ENCODE measurements at places on chromosomes 4 and X.

- peak; percentile 44 for DNase-seq
Measured at GRCh38 chrX:20252381-20253231, 14.1 kb downstream of the RPS6KA3 start.

GRCh38 chr4:183249854-183250253 is 70.2 kb downstream of the CLDN22 start:
- peak; percentile 42 for DNase-seq

- DNase-seq, result no peak
Measured at GRCh38 chr4:39205000-39205399, 22.7 kb downstream of the WDR19 start.

GRCh38 chrX:107597791-107598190 is 30.5 kb upstream of the PRPS1 start:
- no peak for DNase-seq

DNA sequence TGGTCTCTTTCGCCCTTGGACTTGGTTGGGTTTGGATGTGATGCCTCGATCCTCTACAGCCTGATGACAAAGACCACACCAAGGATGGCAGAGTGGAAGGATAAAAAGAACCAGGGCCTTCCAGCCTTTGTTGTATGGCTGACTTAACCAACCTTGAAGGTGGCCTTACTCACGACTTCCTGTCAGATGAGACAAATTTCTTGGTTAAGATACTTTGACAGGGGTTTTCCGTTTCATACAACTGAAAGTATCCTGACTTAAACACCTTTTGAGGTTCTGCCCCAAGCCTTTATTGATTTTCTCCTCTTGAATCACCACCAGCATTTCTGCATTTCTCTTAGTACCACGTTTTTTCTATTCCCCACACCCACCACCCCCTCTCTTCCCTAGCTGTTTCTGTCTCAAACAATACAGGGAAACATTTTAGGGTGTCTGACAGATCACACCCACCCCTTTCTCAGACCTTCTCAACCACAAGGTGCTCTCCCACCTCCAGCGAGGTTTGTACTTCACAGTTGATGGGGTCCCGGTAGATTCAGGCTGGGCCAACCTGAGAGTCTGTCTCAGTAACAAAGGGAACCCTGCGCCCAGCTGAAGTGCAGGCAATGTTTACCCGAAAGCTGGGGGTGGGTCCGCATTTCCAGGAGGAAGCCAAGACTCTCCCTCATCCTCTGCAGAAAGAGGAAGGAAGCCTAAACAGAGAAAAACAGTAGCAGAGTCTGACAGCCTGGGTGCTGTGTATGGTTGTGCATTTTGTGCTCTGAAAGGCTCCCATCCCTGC is 5.0 kb upstream of the TSPAN5 start:
- peak; percentile 78 for DNase-seq

DNA sequence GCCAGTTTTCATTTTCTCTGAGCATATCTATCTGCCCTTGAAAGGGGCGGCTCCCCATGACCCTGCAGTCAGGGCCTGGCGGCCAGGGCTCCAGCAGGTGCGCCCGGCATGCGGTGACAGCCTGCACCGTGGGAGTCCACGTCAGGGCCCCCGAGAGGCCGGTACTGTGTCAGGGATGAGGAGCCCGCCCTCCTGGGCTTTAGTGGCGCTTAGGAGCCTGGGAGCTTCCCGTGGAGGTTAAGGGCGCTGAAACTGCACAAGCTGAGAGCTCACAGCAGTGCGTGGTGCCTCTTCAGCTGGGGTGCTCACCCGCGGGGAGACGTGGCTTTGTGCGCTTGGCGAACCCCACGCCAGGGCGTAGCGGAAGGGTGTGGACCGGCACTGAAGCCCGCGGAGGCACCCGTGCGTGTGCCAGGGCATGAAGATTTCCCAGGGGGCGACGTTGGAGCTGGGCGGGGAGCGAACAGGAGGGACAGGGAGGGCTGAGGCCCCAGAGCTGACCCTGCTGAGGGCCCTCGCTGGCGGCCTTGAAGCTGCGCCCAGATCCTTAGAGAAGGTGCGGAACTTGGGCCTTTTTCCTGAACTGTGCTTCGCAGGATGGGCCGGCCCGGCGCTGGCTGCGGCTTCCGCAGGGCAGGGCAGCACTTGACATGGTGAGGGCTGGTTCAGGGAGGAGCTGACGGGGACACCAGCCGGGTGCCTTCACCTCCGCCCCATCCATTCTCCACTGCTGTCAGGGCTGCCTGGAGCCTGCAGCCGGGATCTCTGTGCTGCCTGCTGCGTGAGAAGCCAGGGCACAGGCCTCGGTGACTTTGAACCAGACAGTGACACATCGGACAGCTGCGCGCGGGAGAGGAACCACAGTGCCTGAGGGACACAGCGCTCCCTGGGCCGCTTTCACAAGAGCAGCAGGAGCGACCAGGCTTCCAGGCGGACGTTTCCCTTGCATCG is 32.9 kb downstream of the HTT-AS start:
- DNase-seq, result peak; percentile 19

DNA sequence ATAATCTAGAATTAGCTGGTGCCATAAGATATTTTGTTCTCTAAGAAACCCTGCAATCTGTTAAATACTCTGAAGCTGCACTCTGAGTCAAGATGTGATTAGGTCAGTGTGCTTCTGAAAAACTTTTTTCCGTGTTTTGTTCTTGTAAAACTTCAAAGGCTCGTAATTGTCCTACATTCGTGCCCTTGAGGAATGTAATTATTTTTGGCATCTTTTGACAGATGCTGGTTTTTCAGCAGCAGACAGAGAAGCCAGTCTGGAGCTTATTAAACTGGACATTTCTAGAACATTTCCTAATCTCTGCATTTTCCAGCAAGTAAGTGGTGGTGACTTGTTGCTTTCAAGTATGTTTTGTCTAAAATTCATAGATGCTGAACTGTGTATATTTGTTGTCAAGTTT is 36.8 kb upstream of the TADA2B start:
- DNase-seq, result peak; percentile 37

DNA sequence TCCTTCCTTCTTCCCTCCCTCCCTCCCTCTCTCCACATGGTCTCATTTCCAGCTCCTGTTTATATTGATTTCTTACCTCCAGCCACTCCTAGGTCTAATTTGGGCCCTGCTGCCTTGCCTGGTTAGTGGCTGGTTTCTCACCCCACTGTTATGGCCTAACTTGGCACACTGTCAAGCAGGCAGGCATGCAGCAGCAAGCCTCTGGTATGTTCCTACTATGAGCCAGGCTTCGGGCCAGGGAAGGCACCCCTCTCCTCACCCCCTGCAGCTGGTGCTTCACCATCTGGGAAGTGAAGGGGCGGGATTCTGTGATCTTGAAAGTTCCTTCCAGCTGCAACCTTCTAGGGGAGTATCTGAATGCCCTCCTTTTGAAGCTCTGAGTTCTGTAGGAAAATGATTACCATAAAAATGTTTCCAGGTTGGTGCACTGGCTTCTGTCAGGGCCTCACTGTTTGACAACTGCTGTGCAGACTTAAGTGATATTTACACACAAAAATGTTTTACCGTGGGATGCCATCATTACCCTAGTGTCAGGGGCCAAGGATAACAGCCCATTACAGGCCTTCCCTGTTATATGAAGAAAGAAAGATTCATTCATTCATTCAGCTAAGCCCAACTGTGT is 10.1 kb upstream of the VMA21 start:
- no peak for DNase-seq

GRCh38 chr4:170591076-170591475 is 501.3 kb upstream of the AADAT start:
- DNase-seq, result no peak

GRCh38 chrX:11064851-11065600 is 46.1 kb upstream of the HCCS start:
- peak; percentile 80 for DNase-seq

GRCh38 chr4:57442831-57443291 is 332.7 kb upstream of the IGFBP7 start:
- peak; percentile 14 for DNase-seq

- no peak for DNase-seq
Measured at GRCh38 chr4:36328130-36328529, 46.7 kb downstream of the DTHD1 start.

GRCh38 chrX:74346088-74346487 is 42.1 kb downstream of the ZCCHC13 start:
- DNase-seq, result no peak

DNA sequence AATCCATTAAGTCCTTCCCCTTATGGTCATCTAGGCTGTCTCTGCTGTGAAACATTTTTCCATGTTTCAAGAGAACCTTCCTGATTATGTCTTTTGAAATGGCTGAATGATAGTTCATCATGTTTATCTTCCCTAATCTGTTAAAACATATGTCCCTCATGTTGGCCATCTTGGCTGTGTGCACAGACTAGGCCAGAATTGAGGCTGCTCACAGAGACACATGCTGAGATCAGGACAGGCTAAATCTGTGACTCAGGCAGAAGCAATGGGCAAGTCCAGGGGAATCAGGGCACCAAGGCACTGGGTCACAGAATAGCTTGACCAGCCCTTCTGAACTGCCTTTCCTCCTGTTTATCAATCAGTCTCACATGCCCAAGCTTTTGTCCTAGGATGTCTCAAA is 78.3 kb downstream of the FHDC1 start:
- peak; percentile 12 for DNase-seq

GRCh38 chr4:104217526-104217925 is 277.2 kb downstream of the CXXC4 start:
- no peak for DNase-seq

DNA sequence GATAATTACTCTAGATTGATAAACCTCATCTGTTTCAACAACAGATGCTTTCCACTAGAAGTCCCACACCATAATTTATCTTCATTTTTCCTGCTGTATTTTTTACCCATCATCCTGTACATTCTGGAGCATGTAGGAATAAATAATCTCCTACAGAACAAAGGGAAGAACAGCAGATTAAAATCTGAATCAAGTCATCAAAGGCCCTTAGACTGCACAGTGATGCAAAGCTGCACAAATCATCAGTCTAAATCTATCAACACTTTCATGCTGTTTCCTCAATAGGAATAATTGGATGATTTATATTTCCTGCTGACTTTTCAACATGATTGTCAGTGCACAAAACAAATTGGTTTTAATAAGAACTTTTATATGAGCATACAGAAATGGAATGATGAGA is 1143.9 kb downstream of the STIM2 start:
- no peak for DNase-seq

DNA sequence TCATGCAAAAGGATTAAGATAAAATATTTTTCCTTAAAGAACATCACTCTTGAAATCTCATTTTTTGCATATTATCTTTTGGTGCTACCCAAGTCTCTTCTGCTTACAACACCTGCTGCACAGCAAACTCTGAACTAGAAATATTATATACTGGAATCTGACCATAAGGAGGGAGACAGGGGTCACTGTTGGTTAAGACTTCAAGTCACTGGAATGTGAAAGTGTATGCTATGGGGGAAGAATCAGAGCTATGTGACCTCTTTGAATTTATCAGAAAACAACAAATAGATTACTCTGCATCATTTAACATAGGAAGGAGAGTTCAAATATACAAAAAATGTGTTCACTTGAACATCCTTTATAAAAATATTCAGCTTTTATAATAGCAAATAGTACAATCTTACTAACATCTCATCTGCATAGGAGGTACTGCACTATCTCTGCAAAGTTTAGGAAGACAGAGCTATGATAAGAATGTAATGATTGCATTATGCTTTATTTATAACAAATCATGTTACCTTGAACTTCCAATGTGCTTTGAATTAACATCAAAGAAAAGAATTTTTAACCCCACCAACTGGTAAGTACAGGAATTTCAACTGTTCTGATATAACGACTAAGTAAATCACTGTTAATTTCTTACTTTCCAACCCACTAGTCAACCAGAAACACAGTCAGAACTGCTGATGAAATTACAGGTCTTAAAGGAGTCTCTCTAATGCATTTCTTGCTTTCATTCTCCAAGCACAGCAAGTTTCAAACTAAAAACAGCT is 69.8 kb downstream of the ZNF827 start:
- no peak for DNase-seq

- no peak for DNase-seq
Measured at GRCh38 chr4:125551466-125551865, 236.7 kb downstream of the FAT4 start.

DNA sequence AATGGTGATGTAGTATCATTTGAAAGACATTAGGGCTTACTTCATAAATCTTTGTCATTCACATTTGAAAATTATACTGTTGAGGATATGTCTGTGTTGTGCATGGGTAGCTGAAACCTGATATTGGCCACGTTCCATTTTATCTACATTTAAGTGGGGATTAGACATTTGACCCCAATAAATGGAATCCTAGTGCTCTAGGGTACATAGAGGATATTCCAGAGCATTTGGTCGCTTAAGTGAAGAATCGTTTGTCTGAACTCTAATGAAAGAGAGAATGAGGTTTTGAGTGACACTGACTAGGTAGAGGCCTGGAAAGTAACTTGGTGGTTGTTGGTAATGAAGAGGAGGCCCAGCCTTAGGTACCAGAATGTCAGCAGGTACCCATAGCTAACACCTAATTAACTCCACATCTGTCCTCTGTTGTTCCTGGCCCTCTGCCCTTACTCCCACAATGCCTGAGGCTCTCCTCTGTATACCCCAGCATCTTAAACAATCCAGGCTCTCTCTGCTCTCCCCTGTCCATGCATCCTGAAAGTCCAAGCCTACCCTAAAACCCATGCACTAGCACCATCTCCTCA is 299.5 kb upstream of the KLF3 start:
- DNase-seq, result no peak

DNA sequence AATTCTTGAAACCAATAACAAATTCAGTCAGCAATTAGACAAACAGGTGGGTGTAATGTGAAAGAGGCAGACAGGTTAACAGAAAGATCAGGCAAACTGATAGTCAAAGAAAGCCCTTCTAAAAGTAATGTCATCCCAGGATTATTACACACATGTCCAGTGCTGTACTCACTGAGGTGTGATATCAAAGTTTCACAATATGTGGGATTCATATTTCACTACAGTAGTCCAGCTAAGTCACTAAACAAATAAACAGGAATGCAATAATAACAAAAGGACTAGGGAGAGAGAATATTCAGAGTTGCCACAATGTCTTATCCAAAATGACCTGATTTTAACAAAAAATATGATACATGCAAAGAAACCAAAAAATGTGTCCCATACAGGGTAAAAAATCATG is 787.5 kb downstream of the FSTL5 start:
- no peak for DNase-seq

DNA sequence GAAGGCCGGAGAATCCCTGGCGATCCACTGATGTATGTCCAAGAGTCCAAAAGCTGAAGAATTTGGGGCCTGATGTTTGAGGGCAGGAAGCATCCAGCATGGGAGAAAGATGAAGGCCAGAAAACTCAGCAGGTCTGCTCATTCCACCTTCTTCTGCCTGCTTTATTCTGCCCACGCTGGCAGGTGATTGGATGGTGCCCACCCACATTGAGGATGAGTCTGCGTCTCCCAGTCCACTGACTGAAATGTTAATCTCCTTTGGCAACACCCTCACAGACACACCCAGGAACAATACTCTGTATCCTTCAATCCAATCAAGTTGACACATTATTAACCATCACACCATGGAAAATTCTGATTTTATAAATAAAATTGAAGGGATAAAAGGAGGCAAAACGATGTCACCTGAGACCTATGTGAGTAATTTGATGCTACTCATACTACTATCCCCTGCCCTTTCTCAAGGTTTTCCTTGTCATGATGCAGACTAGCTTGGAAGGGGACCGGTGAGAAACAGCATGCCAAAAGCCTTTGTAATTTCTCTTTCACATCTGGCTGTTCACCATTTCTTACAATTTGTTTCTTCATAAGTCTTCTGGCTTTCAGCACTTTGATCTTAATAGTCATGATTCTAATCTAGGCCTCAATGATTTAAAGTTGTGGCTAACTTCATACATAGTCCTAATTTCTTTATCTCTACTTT is 9.7 kb upstream of the PYURF start:
- peak; percentile 59 for DNase-seq

- DNase-seq, result no peak
Measured at GRCh38 chr4:47536966-47537365, 51.9 kb downstream of the ATP10D start.

GRCh38 chr4:185033950-185034349 is 15.7 kb downstream of the HELT start:
- DNase-seq, result no peak
